ENCODE measurements at places on chromosomes 5 and 9.

GRCh38 chr5:7608772-7609171 is 212.8 kb downstream of the ADCY2 start:
- ATAC-seq: no peak

DNA sequence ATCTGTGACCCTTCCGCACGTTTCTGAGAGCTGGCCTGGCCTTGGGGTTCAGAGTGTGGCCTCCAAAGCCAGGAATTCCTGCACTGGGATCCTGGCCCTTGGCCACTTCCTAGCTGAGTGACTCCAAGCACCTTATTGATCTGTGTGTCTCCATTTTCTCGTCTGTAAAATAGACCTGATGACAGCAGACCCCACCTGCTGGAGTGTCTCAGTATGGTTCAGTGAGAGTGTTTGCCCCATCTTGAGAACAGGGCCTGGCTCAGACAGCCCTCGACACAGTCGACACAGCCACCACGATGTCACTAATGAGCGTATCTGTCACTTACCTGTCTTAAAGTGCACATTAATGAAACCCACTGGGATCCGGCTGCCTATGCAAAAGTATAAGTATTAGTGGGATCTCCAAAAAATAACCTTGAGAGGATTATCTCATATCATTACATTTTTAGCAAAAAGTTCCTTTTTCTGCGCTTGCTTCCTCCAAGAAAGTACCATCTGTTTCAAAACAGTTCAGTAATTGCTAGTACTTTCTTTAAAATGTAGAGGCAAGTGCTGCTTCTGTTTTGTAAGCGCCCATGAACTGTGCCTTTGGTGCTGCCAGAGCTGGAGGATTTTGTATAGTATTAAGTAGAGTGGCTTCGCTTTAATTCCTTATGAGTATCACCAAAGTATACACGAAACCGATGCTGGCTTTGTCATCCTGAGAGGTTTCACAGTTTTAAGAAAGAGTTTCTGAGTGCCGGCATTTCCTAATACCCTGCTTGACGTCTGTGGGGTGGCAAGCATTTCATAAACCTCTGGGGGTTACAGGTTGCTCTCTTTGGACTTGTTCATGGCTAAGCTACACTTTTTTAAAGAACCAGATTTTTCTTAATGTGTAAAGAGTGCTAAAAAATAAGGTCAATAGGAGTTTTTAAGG is 31.7 kb downstream of the UBE2QL1 start:
- no peak for ATAC-seq

GRCh38 chr9:120937127-120937526 is 10.5 kb upstream of the TRAF1 start:
- ATAC-seq: no peak

- no peak for ATAC-seq
Measured at GRCh38 chr9:36762958-36763357, 190.3 kb downstream of the MELK start.

GRCh38 chr5:75627801-75628200 is 16.5 kb downstream of the ANKDD1B start:
- no peak for ATAC-seq

- no peak for ATAC-seq
Measured at GRCh38 chr5:81097713-81098112, 135.4 kb upstream of the CKMT2 start.

GRCh38 chr9:93822229-93822628 is 132.9 kb downstream of the BARX1 start:
- ATAC-seq: no peak

DNA sequence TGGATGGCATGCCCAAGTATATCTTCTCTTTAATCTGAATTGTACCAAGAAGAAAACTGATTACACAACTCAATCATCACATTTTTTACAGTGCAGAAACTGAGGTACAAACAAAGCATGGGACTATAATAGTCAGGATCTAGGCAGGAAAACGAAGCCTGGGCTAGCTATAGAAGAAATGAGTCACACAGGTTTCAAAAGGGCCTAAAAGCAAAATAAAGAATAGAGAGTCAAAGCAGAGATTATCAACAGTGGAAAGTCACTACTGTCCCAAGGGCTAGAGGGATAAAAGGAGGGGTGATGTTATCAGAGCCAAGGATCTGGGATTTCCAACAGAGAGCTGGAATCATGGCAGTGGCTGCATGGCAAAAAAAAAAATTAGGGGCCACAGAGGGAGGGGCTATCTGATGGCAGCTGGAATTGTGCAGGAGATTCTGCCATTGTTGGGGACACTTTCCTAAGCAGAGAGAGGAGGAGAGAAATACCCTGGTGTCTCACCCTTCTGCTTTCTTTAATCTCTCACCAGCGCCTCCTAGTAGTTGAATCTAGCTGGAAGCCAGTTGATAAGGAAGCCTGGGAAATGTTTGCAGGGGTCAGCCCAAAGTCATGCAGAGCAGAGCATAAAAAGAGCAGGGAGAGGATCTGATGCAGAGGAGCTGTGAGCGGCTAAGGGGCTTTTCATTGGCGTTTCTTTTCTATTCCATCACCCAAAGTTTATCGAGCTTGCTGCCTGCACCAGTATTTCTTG is 343.2 kb downstream of the ACTL7B start:
- ATAC-seq: no peak

GRCh38 chr9:87642330-87643106 is 83.4 kb upstream of the CTSL start:
- ATAC-seq: no peak

GRCh38 chr9:1053282-1053621 is 3.1 kb downstream of the DMRT2 start:
- ATAC-seq: no peak

DNA sequence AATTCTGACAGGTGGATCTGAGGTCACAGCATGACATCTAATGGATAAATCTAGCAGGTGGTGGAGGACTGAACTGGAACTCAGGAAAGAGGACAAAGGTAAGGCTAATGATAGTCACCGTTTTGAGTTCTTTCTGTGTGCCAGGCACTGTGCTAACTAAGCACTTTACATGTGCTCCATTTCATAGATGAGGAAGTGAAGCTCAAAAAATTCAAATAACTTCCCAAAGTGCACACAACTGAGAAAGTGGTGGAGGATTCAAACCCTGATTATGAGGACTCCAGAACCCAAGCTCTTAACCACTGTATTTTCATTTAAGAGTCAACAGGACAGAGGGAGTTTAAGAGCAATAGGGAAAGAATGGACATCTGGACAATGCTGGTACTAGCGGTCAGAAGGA is 7.1 kb upstream of the DELE1 start:
- ATAC-seq: no peak

Data from SK-N-SH treated with all-trans-retinoic acid at 6 μM for 48 hours (cell line).